LNCaP clone FGC (cell line): ENCODE measurements at places on chromosomes 5 and 9.
A peak's percentile ranks its signal among the peaks of the same experiment; 100 is the strongest.

- DNase-seq, result no peak
Measured at GRCh38 chr5:9468060-9468388, 77.9 kb downstream of the SEMA5A start.

DNA sequence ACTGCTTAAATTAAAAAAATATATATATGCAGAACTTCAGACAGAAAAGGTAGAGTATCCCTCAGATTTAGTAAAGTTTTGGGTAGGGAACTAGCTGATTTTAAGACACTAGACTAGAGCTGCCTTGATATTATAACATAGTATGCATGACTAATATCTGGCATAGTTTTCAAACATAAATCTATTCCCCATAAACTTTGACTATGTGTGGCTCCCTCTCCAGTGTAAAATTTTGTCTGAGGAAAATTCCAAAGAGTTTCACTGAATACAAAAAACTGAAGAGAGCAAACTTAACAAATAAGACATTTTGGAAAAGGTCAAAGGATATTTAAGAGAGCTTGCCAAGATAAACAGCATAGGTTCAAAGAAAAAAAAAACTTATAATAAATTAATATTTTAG, 66.2 kb upstream of the ZNF462 start:
- no peak for DNase-seq

DNA sequence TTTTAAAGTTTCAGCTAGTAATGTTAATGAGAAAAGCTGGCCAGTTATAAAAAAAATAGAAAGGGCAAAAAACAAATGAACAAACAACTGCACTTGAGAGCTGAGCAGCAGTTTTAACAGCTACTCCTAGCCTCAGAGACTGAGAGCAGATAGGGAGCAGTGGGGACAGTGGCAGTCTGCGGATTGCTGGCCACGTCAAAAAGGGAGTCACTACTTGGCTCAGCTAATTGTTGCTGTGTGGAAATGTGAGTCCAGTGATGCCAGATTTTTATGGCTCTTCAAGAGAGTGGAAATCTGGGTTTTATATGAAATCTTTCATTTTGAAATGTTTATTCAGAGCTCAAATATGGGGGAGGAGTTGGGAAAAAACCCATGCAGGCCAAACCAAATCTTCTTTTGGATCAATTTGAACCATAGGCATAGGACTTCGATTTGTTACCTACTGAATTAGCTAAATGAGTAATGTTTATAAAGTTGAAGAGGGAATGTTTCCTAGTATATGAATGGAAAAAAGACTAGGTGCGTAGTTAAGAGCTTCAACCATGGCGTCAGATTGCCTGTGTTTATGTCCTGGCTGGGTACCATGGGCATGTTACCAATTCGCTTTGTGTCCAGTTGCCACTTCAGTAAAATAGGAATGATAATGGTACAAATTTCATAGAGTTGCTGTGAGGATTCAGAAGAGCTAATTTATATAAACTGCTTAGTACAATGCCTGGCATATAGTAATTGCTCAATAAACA, 102.1 kb downstream of the PAM start:
- DNase-seq, result no peak

DNA sequence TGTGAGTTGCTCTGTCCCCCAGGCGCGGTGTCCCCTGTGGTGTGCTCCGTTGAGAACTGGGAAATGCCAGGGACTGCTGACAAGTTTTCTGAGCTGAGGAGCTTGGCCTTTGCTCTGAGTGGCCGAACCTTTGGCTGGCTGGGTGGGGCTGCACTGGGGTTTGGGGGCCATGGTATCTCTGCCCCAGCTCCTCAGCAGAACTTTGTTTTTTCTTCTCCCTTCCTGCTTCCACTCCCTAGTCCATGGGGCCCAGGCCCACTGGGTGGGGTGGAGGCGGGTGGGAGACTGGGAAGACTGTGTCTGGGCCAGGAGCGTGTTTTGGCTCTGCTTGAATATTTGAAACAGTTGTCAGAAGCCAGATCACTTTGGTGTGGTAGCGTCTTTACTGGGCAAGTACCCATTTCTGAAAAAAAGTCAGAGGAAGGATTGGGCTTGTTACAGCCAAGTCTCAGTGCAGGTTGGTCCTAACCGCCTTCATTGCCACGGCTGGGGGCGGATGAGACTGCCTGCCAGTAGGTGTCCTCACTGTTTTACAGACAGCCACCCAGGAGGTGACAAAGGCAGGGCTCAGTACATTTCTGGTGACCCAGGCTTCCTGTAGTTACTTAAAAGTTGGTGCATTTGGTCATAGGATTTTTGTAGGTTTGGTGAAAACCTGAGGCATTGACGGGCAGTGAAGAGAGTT, 92.7 kb downstream of the DAB2IP start:
- peak; percentile 33 for DNase-seq

- no peak for DNase-seq
Measured at GRCh38 chr5:41356786-41357185, 143.5 kb upstream of the C6 start.

- no peak for DNase-seq
Measured at GRCh38 chr5:43514025-43514424, 923 bp downstream of the C5orf34 start.

GRCh38 chr9:88319936-88320747, 68.1 kb upstream of the SPIN1 start:
- DNase-seq, result no peak

- DNase-seq, result peak; percentile 8
Measured at GRCh38 chr5:18745988-18746615, 1111.8 kb downstream of the TAF11L14 start.

GRCh38 chr9:2524601-2525000, 97.0 kb upstream of the VLDLR start:
- DNase-seq, result no peak

DNA sequence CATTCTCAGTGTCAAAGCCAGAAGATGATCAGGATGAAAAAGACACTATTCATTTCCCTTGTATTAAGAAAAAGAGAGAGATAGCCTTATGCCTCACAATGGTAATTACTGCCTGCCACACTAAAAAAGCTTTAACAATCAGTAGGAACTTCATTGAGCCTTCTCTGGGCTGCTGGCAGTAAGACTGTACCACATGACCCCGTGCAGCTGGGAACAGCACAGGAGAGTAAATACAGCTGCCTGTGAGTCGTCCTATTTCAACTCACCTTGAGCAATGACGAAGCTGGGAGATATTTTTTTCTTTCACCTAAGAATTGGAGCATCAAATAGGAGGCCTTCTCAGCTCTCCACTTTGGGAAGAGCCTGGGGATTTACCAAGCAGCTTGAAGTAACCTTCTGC, 316.3 kb downstream of the GABRB2 start:
- peak; percentile 81 for DNase-seq

GRCh38 chr9:105055917-105056316, 128.0 kb upstream of the ABCA1 start:
- DNase-seq, result no peak

DNA sequence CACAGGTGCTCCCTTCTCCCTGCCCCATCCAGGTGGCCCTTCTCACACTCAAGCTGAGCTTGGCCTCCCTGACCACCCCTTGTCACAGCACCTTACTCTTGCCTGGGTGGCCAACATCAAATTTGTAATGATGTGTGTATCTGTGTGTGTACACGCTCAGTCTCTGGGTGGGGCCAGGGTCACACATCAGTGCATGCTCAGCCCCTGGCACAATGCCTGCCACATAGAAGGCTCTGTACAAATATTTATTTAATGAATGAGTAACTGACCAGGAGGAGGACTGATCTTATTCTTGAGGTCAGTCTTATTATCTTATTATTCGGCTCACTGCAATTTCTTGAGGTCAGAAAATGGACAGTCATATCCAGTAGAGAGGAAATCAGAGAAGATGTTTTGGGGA, 41.3 kb upstream of the HAND1 start:
- DNase-seq, result peak; percentile 47

DNA sequence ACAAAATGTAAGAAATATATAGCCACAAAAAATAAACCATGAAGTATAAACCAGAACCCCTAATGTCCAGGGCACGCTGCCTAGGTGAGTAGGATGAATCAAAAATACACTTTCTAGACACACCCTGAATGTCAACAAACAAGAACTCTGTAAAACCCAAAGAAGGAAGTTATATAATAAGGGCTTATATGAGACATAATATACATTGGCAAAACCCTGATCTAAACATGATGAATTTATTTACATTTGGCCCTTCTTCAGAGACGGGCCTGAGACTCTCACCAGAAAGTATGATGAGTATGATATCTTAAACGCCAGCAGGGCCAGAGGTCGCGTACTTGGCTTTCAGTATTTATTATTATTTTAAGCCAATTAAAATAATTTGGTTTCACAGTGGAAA, 125.1 kb upstream of the FST start:
- peak; percentile 77 for DNase-seq

GRCh38 chr5:135824541-135825041, 9.9 kb upstream of the SLC25A48 start:
- no peak for DNase-seq

GRCh38 chr5:166909926-166910325, 1381.5 kb upstream of the WWC1 start:
- no peak for DNase-seq

DNA sequence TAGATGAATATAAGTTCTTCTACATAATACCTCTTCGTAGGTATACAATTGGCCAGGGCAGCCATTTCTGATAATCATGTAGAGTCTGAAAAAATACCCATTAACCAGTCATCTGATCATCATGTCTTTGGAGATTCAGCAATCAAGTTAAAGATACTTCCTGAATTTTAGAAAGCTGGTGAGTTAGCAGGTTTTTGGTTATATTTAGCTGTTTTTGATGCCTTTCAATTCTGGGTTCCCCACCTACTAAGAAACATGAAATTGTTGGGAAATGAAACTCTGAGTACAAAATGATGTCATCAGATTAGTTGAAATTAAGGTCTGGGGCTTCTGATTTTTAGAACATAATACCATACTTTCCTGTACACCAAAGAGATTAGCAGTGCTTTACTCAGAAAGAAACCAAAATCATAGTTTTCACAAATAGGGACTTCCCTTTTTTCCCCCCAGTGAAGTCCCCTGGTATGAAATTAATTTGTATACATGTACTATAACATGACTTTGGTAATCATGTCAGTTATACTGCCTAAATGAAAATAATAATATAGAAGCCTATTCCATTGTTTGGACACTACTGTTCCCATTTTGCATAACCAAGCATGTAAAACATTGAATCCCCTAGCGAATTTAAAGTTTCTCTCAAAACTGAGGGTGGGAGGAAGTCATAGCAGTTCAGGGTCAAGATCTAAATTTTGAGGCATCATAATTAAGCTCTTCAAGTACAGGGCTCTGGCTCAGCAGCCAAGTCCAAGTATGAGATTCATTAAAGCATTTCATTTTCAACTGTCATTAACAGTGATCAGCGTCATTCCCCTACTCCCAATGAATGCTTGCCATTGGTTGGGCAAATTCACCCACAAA, 17.9 kb downstream of the PRLR start:
- no peak for DNase-seq

- DNase-seq, result no peak
Measured at GRCh38 chr9:96514800-96515158, 64.8 kb downstream of the HABP4 start.

DNA sequence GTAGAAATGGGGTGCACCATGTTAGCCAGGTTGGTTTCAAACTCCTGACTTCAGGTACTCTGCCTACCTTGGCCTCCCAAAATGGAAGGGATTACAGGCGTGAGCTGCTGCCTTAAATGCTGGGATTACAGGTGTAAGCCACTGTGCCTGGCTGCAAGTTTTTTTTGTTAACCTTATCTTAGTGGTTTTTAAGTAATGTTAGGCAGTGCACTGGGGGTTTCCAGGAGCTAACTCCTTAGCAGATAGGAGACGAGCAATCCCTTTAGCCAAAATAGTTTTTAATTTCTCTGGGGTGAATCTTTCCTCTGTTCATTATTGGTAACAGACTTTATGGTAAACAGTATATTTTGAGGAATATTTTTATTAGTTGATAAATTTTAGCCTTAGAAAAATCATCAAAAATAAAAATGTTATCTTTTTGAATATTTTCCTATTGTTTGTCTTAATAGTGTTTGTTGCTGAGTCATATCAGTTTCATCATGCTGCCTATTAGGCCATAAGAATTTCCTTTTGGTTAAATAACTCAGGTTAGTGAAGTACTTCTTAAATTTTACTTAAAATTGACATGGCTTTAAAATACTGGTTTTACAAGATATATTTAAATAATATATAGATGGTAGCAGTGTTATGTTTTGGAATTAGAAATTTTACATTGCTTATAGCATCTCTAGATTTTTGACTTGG, 37.9 kb downstream of the LMNB1 start:
- no peak for DNase-seq

DNA sequence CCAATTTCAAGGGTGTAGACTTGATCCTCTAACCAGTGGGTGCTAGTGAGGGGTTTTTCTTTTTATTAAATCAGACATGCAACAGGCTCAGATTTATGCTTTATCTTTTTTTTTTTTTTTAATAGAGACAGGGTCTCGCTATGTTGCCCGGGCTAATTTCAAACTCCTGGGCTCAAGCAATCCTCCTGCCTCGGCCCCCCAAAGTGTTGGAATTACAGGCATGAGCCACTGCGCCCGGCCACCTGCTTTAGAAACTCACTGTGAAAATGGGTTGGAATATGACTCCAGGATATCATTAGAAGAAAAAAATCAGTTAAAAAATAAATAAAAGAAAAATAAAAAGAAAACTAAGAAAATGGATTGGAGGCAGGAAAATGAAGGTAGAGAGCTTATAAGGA, 50.7 kb downstream of the STOM start:
- DNase-seq, result no peak

DNA sequence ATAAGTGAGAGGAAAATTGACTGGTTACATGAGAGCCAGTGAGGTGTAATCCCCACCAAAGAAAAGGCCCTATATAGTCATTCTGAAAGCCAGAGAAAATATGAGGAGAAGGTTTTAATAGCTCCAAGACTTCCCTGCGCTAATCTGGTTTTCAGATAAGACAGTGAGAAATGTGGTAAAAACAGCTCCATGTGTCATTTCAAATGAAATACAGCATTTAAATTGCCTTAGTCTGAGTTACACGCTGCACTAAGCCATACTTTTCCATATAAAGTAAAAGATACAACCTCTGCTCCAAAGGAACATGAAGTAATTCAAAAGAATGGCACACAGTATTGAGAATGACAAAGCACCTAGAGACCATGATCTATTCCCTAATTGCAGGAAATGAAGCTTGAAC, 378.0 kb upstream of the PDE4D start:
- no peak for DNase-seq

DNA sequence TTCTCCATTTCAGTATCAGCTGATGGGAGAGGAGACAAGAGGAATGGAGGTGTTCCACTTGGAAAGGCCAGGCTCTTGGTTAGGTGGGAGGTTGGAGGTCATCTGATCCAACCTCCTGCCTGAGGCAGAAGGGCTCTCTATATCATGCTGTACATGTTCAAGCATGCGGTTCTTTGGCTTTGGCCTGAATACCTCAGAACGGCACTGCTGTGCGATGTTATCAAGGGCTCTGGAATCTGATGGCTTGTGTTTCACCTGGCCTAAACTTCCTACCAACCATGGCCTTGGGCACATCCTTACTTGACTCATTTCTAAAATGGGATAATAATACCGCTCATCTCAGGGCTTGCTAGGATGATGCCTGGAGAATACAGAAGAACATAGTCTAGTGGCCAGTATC, 90.1 kb upstream of the FAM169A start:
- DNase-seq, result no peak

GRCh38 chr5:115388240-115388639, 91.8 kb upstream of the CCDC112 start:
- no peak for DNase-seq

- DNase-seq, result peak; percentile 90
Measured at GRCh38 chr5:82164977-82165713, 113.0 kb downstream of the RPS23 start.
